ENCODE measurements at places on chromosomes 12 and 14. TPM values are rescaled to one million over a fixed set of nuclear protein-coding genes. Genes with fewer than 3 reads are reported as not detected.

- DNase-seq = no peak
Observed at GRCh38 chr12:28787151-28787550, 361.9 kb upstream of the FAR2 start.

- DNase-seq = no peak
Observed at GRCh38 chr12:122726080-122726558, 4.5 kb downstream of the HCAR1 start.

DNA sequence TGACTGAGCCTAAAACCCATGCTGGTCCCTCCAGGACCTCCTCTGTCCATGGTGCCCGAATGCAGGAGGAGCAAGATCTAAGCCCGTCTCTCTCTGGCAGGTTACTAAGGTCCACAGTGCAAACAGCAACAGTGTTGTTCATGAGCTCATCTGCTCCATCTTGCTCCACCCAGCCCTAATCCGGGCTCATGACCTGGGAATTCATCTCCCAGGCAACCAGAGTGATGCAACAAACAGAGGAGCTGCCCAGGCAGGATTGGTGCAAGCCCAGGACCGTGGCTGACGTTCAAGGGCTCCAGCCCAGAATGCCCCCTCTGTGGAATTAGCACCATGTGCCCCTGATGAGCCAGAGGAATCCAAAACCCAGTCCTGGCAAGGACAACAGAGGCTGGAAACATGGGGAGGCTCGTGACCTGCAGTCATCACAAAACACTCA, 29.9 kb downstream of the HSPB8 start:
- no peak for DNase-seq

DNA sequence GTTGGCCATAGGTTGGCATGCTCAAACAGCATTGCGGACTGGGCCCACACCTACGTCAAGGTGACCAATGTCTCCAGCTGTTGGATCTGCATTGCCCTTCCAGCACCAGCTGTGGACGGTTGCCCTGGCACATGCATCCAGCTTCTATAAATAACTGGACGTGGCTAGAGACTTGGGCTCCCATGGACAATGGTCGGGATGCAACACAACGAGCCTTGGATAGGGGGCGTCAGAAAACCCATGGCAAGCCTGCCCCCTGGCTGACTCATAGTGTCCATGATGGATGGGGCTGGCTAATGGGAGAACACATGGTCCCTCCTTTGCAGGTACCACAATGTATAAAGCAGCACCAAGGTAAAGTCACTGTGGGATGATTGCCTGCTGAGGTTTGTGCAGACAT, 331.6 kb upstream of the FAR2 start:
- DNase-seq = no peak

- no peak for DNase-seq
Observed at GRCh38 chr12:85641796-85642195, 194.4 kb downstream of the RASSF9 start.

- DNase-seq = no peak
Observed at GRCh38 chr12:121468499-121468801, 68.5 kb downstream of the RNF34 start.

DNA sequence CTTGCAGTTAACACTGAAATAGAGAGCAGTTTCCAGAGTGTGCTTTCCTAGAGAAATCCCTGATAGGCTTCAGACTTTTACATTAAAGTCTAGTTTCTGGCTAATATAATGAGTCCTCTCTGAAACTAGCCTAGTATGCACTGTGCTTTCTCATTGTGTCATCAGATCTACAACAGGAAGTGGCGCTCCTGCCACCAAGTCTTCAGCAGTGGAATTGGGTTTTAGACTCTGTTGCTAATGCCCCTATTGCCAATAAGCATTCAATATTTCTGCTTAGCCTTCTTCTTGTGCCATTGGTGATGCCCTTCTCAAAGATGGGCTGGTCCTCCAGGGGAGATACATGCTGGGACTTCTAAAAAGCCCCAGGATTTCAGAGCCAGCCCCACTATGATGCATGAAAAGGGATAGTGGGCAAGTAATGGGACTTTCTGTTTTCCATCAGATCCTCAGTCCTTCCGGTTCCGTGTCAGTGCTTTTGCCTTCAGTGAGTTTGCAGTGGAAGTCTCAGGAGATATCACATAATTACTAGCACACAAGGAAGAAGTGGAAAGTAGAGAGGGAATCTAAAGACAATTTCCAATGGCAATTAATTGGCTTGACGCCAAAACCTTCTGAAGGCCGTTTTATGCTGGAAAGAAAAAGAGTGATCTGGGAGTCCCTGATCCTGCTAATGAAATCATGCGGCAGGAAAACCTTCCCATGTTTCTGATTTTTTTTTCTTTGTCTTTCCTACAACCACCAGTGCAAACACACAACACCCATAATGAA, 50.0 kb downstream of the SSPN start:
- no peak for DNase-seq

DNA sequence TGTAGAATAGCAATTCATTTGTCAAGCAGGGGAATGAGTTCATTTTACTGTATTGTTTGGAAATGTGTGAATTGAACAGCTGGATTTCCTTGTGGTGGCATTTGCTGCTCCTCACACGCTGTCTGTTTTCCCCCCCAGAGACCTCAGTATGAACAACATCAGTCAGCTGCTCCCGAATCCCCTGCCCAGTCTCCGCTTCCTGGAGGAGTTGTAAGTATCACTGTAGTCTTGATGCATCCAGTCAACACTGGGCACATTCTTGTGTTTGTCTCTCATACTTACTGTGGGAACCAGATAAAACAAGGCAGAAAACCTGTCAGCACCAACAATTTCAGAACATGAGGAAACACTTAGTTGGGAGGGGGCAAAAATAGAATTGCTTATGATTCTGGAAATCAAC, 64.9 kb downstream of the LGR5 start:
- no peak for DNase-seq

DNA sequence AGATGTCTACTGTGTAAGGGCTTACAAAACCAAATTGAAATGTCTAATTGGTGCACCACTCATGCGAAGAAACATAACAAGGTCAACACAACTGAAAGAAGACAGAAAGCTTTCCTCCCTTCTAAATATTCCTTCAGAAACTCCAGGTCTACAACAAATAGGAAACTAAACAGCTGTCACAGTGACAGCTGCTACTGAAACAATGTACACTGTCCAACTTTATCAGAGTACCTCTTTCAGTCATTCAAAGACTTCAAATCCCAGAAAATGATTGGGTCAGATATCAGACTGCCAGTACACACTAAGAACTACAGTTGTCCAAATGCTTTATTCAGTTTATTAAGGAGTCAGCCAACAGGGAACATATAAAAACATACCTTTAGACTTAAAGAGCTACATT, 35.2 kb downstream of the CEP128 start:
- DNase-seq = no peak

- no peak for DNase-seq
Observed at GRCh38 chr14:33674927-33675326, 275.9 kb downstream of the EGLN3 start.

DNA sequence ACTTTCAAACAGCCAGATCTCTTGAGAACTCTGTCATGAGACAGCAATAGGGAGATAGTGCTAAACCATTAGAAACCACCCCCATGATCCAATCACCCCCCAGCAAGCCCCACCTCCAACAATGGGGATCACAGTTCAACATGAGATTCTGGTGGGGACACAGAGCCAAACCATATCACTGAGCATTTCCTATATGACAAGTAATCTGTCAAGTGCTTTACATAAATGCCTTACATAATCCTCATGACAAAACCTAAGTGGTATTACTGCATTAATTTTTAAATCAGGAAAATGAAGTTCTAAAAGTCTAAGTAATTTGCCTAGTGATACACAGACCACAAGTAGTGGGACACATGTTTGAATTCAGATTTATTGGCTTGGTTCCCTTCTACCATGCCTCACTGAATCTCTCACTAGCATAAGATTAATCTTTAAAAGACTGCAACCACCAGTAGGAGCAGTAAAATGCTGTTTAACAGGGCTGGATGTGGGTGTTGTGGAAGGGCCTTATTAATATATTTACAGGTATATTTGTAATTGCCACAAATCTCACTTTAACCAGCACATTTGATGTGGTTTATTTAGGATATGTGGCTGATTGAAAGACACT, 323.1 kb upstream of the FBXO33 start:
- no peak for DNase-seq

DNA sequence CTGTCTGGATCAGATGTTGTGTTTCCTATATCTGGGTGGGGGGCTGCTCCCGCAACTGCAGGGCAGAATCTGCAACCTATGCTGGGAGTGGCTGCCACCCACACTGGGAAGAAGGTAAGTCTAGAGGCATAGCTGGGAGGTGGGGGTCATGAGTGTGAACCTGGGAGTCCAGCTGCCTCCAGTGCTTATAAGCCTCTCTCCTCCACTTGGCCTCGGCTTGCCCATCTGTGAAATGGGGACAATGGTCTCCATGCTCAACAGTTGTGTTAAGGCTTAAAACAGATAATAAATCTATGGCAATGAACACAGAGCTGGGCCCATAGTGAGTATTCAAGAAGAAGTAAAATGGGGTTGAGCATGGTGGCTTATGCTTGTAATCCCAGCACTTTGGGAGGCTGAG, 90.0 kb downstream of the RBM19 start:
- DNase-seq = no peak

DNA sequence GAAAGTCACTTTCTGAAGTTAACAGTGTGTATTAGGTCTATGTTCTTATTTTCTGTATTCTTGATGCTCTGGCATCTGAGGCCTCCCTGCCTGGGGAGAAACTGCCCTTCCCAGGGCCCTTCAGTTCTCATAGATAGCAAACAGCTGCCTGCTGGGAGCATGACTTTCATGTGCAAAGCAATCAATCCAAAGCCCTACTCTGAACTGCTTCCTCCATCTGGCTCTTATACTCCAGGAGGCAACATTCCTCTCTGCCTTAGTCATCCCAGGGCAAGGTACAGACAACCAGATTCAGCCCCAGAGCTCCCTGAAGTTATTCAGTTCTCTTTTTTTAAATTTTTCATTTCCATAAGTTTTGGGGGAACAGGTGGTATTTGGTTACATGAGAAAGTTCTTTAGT, 41.7 kb upstream of the RIN3 start:
- no peak for DNase-seq

GRCh38 chr14:54803396-54803795, 99.2 kb downstream of the GCH1 start:
- DNase-seq = no peak

GRCh38 chr12:123886931-123887582, 85.6 kb downstream of the CCDC92 start:
- DNase-seq = no peak

DNA sequence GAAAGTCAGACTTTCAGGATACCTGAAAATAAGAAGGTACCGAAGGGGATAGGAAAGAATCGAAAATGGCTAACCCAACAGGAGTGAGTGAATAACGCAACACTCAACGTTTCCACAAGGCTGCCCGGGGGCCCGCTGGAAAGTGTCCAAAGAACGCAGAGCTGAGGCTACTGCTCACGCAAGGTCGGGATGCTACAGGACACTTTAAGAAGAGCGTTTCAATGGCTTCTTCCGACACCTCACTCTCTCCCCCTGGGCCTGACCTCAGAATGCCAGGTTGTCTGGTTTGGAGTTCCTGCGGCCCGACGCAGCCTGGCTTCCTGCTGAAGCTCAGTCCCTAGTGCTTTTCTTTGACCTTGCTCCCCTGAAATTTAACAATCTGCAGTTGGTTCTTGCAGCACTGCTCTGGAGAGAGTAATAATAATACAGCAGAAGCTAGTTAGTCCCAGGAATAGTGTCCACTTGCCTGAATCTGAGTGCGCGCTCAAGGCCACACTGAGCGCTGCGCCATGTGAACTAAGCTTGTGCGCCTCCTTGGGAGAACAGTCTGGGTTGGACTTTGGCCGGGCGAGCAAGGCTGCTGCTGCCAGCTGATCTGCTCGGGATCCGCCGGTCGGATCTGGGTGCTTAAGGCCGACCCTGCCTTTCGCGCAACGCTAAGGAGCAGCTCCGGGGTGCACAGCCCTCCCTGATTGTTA, 2.0 kb upstream of the ALX1 start:
- no peak for DNase-seq

The PLA2G1B gene
- not detected for polyA plus RNA-seq

The PLEKHG3 gene
- 5.1 TPM for polyA plus RNA-seq

The ATP5F1B gene
- polyA plus RNA-seq = 762 TPM

The SYT10 gene
- polyA plus RNA-seq = not detected

The TMEM121 gene
- 9.1 TPM for polyA plus RNA-seq

The CRIP1 gene
- 0.72 TPM for polyA plus RNA-seq

The OR6J1 gene
- not detected for polyA plus RNA-seq

The CFAP251 gene
- polyA plus RNA-seq = 8.0 TPM

Data from SK-N-SH (cell line).